SW480 (cell line): ENCODE measurements at places on chromosomes 7 and 10.

DNA sequence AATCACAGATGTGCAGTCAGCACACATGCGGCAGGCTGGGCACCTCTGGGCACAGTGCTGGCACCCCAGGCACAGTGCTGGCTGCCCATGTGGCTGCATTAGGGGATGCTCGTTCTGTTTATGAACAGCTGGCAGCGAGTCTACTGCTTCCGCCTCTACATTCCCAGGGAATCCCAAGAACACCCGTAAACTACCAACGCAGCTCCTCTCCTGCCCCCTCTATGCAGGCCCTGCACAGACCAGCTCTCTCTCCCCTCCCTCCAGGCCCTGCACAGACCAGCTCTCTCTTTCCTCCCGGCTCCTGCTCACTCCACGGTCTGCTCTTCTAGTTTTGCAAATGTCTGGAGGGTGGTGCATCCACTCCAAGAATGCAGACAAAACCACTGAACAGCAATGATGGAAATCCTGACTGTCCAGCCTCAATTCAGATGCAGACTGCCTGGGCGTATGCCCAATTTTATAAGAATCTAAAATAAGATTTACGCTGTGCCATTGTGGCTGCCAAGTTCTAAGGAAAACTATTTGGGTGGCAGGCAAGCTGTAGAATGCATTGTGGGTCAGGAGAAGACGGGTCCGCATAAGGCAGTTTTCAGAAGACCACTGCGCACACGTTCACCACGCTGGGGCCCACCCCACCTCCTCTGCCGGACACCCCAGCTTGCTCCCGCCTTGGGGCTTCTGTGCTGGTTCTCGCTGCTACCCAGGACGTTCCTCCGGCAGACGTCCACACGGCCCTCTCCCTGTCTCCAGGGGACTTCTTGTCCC is 234.6 kb downstream of the ZMYND11 start:
- no peak for DNase-seq

DNA sequence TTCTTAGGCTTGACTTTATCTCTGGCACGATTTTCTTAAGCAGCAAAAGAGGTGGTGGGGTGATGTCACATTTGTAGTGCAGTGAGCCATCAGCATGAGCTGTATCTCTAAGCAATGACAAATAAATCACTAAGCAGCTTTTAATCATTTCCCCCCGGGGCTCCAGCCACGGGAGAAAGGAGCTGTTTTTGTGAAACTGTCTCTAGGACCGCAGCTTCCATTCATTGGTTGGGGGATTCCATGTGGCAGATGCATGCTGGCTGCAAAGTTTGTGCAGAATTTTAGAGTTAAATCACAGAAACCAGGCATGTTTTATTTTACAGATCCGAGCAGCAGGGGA is 464 bp downstream of the KIAA1217 start:
- no peak for DNase-seq

DNA sequence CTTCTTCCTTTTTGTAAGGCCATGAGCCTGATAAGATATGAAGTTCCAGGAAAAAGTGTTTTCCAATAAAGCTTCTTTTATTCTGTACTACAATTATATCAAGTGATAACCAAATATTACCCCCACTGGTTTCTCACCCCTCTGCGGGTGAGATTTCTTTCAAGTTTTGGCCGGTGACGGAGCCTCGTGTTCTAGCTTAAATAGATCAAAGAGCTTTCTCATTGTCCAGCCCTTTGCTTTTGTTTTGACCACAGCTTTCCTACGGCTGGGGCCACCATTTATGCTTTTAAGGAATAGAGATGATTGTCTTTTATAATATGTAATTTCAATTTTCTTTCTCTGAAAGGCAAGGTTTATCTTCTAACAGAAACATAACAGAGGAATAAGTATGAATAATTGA is 196.7 kb upstream of the MTPN start:
- DNase-seq, result no peak

- DNase-seq, result no peak
Observed at GRCh38 chr10:87700031-87700796, 40.5 kb downstream of the PAPSS2 start.

DNA sequence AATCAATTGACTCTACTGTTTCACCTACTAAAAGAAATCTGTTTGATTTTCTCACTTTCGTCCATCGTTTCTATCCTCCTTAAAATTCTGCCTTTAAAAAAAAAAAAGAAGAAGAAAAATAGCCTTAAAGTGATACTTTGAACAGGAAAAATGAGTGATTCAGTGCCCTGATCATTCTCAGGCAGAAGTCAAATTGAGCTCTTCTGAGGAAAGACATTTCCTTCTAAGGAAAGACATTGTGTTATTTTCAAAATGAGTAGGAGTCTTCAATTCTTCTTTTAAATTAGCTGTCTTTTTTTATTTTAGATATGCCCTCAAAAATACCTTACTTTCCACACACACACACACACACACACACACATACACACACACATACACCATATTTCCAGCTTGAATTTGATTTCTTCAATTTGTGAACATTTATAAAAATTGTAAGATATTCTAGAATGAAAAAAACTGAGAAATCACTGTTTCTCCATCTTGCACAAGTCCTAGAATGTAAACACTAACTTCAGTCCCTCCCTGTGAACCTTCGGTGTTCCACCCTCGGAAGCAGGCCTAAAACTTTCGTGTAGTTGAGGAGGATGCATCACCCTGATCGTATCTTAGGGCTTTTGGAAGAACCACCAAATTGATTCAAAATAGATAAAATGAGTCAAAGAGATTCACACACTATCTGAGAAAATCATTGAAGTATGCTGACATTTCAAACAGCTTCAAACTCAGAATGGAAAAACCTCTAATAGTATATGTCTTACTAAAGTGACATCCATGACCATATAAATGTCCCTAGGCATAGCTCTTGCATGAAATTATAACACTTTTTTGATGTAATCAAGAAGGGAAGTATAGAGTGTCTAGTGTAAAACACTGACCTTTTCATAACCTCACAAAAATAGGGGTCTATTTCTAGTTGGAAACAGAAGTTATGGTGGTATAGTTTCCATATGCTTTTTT is 270.8 kb downstream of the GATA3 start:
- DNase-seq, result no peak

GRCh38 chr10:4344492-4344994 is 481.5 kb upstream of the AKR1E2 start:
- peak; percentile 93 for DNase-seq

DNA sequence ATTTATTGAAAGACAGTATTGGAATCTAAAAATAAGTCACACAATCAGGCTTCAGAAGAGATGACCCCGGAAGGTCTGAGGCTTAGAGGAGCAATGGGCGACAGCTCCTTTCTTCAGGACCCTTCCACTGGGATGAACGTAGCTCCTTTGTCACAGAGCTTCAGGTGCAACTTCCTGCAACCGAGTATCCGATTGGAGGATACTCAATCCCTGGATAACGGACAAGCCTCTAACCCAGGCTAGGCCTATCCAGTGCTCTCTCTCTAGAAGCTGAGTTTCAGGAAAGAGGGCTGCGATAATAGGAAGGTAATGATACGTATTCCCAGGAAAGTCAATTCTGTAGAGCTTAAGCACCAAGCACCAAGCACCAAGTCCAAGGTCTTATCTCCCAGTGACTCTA is 349.4 kb upstream of the NPSR1 start:
- no peak for DNase-seq

- DNase-seq, result no peak
Observed at GRCh38 chr7:90701021-90701420, 104.9 kb downstream of the CDK14 start.

DNA sequence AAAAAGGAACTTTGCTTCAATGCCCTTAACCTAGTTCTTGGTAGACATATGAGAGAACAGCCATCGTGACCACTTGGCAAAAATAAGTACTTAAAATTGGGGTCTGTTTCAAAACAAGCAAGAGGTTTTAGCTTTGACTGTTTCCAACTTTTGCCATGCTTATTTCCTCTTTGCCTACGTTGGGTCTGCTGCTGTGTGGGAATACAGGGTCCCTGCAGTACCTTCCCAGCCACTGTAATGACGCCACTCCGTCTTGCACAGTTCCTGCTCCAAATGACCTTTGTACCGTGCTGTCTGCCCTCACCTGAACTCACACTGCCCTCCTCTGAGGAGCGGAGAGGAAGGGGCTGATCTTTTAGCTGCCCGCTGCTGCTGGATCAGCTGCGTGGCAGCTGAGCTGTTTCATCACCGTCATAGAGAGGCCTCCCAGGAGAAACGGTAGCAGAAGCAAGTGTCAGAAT is 133.1 kb downstream of the MAPK8 start:
- DNase-seq, result no peak

- no peak for DNase-seq
Observed at GRCh38 chr7:37820708-37821468, 27.5 kb upstream of the NME8 start.

- no peak for DNase-seq
Observed at GRCh38 chr10:63396133-63396761, 69.5 kb downstream of the JMJD1C start.

DNA sequence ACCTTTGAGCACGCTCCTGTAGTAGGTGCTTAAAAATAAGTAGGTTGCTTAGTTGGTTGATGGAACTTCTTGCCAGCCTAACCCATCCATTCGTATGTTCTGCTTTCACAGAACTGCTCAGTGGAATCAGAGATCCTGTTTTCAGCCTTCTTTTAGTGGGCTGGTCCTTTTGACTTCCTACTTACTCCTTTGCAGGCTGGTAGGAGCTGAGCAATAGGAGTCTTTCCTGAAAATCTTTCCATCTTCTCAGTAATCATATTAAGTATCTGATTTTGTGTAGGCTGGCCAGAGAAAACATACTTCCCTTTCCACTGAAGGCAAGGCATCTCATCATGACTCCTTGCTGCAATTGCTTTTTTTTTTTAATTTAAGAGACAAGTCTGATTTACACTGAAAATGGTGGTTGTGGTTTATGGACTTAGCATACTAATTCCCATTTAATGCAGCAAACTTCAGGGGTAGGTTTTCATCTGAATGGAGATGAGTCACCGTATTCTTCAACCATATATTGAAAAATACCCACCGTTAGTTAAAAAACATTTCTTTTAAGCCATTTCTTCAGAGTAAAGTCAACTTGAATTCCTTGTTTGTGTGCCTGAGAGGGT is 208.0 kb downstream of the ZNF365 start:
- no peak for DNase-seq

DNA sequence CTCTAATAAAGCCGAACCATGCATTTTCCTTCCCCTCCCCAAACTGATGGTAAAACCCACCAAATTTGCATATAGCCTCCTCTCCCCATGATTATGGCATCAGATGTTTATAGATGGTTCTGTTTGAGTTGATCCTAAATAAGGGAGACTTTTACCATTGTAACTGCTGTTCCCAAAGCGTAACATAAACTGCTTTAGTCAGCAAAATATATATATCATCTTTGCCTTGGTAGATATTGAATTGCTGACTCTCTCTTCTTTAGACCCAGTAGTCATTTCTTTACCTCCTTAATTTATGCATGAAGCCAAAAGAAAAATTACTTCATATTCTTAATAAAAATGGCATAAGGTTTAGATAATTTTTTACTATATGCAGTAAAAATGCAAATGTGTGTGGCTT is 86.2 kb upstream of the LRGUK start:
- no peak for DNase-seq

GRCh38 chr10:112741830-112742402 is 208.1 kb upstream of the TCF7L2 start:
- DNase-seq, result peak; percentile 35

GRCh38 chr10:29977171-29977570 is 82.2 kb downstream of the JCAD start:
- DNase-seq, result no peak

GRCh38 chr10:36817898-36818297 is 307.5 kb upstream of the ANKRD30A start:
- DNase-seq, result no peak

DNA sequence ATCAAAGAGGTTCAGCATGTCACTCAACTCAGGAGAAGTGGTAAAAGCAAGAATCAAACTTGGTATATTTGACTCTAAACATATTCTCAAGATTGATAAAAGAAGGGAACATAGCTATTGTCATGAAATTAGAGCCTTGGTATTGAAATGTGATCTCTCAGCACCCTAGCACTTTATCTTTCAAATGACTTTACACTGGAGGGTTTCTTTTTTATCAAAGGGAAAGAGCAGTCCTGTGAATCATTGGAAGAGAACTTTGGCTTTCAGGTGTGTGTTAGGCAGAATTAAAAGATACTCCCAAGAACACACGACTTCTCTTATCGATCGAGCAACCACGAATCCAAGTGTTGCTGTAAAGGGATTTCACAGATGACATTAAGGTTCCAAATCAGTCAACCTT is 54.4 kb downstream of the PTN start:
- DNase-seq, result no peak

DNA sequence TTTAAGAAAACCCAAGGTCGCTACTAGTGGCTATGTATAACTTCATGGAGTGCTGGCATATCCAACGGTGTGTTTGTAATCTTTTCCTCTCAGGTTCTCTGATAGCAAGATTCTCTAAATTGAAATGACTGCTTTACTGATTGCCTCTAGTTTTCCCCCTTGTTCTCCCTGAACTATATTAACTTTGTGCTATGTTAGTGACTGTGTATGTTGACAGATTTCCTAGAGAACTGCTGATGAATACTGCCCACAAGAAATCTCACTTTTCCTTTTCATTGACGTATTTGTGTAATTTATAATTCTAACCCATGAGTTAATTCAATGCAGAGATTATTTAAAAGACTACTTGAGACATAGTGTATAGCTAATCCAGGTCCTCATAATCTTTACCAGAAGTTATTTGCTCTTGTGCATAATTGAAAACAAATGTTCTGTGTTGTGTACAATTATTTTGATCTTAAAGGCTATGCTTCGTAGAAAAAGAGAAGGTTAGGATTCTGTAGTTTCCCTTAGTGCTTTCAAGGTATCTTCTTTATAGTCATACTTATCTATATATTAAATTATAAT is 70.6 kb upstream of the GLCCI1 start:
- DNase-seq, result no peak

DNA sequence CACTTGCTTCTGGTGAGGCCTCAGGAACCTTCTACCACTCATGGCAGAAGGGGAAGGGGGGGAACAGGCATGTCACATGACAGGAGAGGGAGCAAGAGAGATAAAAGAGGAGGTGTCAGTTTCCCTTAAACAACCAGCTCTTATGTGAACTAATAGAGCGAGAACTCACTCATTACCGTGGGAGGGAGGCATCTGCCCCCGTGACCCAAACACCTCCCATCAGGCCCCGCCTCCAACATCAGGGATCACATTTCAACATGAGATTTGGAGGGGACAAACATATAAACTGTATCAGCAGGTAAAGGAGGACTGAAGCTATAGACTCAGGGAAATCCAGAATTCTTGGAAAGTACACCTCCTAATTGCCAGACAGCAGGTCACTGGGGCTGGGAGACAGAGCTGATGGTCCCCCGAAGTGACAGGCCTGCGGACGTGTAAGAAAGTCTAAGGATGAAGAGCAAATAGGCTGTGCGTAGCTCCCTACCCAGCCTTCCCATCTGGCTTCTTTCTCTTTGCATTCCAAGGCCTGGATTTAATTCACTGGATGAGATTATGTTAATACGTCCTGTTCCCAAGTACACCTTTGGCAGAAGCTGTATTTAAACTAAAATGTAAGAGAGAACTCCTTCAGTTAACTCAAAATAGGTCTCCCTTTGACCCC is 186.7 kb upstream of the LYZL2 start:
- no peak for DNase-seq

GRCh38 chr7:1181640-1182039 is 21.6 kb upstream of the ZFAND2A start:
- DNase-seq, result no peak

GRCh38 chr10:35933940-35934641 is 292.0 kb upstream of the FZD8 start:
- no peak for DNase-seq
